Stimulated activated CD8-positive, alpha-beta memory T cell treated with anti-CD3 and anti-CD28 coated beads, Interleukin-7, amount 100 ng/mL, for 48 hours (primary cell): ENCODE measurements at places on chromosomes 4 and X.

DNA sequence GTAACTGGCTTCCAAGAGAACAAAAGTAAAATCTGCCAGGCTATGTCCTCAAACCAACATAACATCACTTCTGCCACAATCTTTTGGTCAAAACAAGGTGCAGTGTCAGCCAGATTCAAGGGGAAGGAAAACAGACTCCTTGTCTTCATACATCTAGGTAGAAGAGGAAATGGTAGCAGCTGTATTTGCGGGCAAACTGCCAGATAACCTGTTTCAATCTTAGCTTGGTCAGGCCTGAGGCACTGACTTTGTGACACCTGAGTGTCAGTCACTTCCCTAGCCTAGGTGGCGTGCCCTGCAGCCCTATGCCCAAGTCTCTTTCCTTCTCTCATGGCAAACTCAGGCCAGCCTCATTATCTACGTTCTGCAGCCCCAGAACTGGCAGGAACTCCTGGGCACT lies 146.2 kb upstream of the JADE1 start:
- DNase-seq = no peak

- DNase-seq = no peak
Observed at GRCh38 chrX:68409194-68409593, 24.1 kb downstream of the OPHN1 start.

DNA sequence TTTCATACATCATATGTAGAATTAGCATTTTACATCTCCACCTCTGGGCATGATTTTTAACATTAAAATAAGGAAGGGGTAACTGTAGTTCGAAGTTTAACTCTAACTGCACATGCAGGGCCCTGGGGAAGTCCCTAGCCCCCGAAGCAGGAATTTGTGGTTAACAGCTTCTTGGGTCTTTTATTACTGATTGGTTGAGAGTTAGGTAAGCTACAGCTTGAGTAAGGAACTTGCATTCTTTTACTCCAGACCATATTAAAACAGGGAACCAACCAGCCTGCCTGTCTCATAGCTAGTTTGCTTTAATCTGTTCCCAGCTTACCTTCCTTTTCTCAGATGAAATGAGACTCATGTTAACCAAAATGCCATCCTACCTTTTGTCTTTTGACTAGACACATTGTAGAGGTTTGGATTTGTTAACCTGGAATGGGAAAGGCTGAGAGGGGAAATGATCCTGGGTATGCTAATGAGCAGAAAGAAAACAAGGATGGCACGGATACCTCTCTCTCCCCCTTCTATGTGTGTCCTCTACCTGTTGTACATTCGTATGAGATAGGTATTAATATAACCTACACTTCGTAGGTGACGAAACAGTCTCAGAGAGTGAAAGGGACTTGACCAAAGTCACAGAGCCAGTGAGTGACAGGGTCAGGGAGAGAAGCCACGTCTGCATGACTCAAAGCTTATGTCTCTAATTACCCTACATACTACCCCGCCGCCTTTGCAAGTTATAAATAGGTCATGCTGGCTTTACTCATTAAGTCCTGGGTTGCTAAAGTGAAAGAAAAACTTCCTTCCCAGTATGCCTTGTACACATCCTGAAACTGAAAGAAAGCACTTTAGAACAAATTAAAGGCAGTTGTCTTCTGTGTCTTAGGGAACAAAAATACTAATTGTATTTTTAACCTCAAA lies 119.5 kb upstream of the AFF2 start:
- peak; percentile 17 for DNase-seq

GRCh38 chr4:127782275-127783025 lies at the start of gene HSPA4L:
HSPA4L (plus strand) TSS chr4:127782322; CDS start chr4:127782551, 229 bp downstream.
- no peak for DNase-seq

GRCh38 chr4:54090804-54091623 lies 8.9 kb upstream of the GSX2 start:
- DNase-seq = no peak

DNA sequence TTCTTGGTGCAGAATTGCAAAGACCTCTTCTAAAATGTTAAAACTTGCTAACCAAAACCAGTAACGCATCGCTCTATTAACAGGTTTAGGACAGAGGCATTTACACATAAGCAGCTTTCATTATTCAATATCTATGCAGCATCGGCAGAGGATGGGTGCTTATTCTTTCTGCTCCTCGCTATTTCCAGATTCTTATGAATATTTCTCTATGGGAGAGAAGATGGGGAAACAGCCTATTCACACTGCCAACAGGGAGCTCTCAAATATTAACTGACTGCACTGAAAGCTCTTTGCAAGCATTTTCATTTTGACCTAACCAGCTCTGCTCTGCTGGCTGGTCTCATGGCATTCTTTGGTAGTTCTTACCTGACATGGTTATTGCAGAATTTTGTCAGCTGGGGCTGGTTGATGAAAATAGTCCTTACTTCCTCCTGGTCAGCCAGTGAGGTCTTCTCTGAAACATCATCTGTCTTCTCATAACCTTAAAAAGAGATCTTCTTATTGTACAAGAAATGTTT lies 30.2 kb downstream of the ATP8A1 start:
- no peak for DNase-seq

GRCh38 chrX:43505769-43506168 lies 150.3 kb upstream of the MAOA start:
- DNase-seq = no peak

DNA sequence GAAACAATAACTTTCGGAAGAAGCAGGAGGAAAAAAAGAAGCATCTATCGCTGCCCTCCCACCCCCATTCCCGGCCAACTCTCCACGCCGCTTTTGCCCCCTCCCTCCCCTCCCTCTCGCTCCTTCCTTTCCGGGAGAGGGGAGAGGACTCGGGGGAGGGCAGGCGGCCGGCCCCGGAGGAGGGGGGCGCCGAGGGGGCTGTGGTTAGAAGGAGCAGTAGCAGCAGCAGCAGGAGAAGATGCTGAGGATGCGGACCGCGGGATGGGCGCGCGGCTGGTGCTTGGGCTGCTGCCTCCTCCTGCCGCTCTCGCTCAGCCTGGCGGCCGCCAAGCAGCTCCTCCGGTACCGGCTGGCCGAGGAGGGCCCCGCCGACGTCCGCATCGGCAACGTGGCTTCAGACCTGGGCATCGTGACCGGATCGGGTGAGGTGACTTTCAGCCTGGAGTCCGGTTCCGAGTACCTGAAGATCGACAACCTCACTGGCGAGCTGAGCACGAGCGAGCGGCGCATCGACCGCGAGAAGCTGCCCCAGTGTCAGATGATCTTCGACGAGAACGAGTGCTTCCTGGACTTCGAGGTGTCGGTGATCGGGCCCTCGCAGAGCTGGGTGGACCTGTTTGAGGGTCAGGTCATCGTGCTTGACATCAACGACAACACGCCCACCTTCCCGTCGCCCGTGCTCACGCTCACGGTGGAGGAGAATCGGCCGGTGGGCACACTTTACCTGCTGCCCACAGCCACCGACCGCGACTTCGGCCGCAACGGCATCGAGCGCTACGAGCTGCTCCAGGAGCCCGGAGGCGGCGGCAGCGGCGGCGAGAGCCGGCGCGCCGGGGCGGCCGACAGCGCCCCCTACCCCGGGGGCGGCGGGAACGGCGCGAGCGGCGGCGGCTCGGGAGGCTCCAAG lies 1.3 kb downstream of the PCDH7 start:
- no peak for DNase-seq

GRCh38 chr4:19236473-19236872 lies 1015.2 kb upstream of the SLIT2 start:
- DNase-seq = no peak

DNA sequence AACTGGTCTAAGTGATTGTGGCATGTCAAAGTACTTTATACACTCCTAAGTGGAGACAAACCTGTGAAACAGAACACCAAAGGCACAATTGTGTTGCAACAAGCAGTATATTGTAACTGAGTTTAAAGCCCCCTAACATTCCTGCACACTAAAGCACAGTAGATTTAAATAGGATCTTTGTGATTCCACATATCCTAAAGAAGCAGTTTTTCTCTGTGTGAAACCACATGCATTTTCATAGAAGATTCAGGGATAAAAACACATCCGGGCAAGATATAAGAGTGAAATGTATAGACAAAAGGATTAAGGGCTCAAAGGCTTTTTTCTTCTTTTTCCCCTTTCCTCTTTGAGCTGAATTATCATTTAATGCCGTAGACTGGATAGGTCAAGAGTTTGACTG lies 82.2 kb downstream of the ANK2 start:
- no peak for DNase-seq

DNA sequence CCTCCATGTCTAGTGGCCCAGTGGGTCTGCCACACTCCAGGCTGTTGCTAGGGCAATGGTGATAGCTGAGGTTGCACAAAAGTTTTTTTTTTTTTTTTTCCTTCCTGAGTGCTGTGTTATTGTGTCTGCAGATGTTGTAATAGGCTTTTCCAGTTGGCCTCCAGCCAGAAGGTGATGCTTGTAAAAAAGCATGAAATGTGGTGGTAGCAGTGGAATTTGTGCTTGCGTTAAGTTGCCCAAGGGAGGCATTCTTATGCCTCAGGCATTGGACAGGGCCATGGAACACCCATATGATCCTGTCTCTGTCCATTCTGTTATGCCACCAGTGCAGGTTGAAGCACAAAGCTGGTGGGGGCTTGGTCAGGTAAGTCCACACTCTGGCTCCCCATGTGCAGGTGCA lies 660.5 kb upstream of the SPANXN1 start:
- no peak for DNase-seq

- DNase-seq = no peak
Observed at GRCh38 chr4:80312124-80312523, 23.4 kb upstream of the CFAP299 start.

DNA sequence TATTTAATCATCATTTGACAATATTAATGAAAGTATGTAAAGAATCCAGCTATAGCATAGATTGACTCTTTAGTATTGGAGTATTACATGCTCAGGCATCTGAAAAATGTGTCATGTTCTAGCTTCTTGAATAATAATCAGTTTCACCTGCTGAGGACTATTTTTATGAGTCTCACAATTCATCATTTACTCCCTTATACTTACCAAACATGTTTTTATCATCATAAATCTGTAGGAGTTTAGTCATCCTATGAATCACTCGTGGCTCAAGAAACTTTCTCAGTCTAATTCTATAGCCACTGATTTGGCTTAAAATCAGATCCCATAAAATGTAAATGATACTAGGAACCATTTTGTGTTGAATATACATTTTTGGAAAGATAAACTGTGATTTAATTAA lies 1616.1 kb downstream of the C4orf33 start:
- no peak for DNase-seq

GRCh38 chrX:30663322-30663721 lies 10.1 kb downstream of the GK start:
- no peak for DNase-seq
